Urinary bladder (tissue), 4 donors: ENCODE measurements at places on chromosomes 4 and X. TPM values are rescaled to one million over a fixed set of nuclear protein-coding genes. Genes with fewer than 3 reads are reported as not detected.
A peak's percentile ranks its signal among the peaks of the same experiment; 100 is the strongest.

DNA sequence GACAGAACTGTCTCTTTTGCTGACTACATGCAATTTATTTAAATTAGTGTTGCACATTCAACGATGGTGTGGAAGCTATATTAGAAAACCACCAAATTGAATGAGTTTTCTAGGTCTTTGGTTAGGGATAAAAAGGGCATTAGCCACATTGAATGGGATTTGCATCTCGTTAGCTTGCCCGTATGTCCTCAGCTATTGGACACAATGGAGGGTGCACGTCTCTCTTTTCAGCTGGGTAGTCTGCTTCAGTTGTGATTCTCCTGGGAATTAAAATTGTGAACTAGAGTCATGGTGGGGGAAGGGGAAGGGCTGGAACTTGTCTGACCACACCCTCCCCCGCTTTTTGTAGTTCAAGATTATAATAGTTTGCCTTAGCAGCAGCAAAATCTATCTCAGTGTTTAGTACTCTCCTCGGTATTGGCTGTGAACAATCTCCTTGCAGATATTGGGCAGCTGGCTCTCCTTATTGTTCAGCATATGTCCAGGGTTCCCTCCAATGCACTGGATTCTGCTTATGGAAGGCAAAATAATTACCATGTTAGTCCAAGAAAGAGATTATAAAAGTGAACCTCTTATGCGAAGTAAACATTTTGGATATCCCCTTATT, 23.3 kb downstream of the TRIM2 start:
- no peak for DNase-seq

DNA sequence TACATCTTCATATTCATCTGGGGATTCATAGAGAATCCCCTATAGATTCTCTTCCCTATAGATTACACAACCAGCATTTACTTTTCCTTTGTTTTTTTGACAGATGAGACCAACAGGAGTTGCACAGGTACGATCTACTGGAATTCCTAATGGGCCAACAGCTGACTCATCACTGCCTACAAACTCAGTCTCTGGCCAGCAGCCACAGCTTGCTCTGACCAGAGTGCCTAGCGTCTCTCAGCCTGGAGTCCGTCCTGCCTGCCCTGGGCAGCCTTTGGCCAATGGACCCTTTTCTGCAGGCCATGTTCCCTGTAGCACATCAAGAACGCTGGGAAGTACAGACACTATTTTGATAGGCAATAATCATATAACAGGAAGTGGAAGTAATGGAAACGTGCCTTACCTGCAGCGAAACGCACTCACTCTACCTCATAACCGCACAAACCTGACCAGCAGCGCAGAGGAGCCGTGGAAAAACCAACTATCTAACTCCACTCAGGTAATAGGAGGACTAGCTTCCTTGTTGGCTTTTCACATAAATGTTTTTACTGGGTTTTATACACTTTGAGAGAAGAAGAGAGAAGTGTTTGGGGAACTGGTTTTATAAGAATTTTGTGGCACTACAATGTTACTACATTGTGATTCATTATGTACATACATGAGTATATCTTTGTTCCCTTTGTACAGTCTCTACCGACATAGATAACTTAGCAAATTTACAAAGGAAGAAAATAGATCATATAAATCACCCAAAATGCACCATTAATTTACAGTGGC, 137.2 kb downstream of the DIPK2B start:
- DNase-seq = no peak

- no peak for DNase-seq
Observed at GRCh38 chr4:113064244-113064643, 14.8 kb downstream of the ANK2 start.

DNA sequence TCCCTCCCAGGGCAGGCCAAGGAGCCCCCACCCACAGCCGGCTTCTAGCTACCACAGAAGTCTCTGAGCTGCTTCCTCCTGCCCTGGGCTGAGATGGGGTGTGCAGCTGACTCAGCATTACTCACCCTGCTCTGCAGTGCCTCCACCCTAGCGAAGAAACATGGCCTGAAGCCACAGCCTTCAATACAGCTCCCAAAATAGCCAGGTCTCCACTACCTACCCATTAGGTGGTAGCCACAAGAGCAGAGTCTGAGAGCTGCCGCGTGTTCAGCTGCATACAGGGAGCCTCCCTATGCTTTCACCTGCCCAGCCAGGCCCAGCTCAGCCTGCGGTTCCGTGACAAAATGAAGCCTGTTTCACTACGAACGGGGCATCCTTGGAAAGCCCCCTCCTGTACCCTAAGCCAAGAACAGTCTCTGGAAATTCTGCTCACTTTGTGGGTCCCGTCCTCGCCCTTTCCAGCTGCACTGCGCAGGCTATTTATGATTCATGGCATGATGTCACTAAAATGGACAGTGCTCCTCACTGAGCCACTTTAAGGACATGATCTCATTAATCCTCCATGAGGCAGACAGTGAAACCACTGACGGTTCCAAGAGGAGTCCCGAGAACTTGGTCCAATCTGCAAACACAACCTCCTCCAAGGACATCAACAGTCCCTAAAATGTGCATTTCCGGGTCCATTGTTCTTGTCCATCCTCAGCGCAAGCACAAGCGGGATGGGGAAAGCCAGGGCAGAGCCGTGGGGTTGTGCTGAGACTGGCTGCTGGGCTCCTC, 20.2 kb downstream of the WDR1 start:
- no peak for DNase-seq

Gene HSPA4L
- 4.5 TPM for total RNA-seq

DNA sequence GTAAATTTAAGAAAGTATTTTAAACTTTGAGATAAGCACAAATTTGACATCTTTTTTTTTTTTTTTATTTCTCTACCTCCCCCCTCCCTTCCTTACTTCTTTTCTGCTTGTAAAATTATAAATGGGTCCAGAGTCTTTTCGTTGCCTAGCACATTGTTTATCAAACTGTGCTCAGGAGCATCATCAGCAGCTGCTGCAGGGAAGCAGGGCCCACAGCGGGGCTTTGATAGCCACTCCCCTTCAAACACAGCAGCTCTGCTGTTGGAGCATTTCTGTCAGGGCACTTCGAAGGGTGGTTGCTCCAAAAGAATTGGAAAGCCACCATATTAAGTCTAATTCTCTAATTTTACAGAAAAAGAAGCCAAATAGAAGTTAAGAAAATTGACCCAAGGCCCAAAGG, 588.3 kb downstream of the SPRY1 start:
- DNase-seq = no peak

DNA sequence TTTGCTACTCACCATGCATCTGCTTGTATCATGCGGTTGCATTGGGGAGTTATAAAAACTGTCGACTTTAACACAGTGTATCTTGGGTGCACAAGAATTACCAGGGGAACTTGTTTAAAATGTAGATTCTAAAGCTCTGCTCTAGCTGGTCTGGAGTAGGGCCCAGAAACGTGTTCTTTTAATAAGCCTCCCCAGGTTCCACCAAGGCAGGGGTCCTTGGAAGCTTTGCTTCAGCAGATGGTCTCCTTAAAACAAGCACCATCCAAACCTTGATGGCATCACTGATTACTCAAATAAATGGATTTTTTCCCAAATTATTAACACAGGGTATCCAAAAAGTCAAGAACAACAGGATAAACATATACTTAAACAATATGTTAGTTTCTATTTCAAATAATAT, 120.2 kb upstream of the NDP start:
- DNase-seq = no peak

DNA sequence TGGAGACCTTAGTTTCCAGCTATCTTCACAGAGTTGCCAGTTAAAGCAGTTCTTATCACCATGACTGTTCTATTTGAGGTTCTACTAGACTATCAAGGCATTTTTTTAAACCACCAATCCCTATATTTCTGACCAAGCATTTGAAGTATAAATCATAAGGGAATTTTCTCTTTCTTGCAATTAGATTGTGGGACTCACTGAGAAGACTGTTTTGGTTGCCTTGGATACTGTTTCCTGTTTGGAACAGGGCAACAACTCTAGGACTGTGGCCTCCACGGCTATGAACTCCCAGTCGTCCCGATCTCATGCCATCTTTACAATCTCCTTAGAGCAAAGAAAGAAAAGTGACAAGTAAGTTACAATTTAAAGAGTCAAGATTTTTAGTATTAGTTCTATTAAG, 11.8 kb downstream of the KIF4A start:
- no peak for DNase-seq

GRCh38 chr4:164408831-164409230, 345.1 kb upstream of the SMIM31 start:
- DNase-seq = no peak

DNA sequence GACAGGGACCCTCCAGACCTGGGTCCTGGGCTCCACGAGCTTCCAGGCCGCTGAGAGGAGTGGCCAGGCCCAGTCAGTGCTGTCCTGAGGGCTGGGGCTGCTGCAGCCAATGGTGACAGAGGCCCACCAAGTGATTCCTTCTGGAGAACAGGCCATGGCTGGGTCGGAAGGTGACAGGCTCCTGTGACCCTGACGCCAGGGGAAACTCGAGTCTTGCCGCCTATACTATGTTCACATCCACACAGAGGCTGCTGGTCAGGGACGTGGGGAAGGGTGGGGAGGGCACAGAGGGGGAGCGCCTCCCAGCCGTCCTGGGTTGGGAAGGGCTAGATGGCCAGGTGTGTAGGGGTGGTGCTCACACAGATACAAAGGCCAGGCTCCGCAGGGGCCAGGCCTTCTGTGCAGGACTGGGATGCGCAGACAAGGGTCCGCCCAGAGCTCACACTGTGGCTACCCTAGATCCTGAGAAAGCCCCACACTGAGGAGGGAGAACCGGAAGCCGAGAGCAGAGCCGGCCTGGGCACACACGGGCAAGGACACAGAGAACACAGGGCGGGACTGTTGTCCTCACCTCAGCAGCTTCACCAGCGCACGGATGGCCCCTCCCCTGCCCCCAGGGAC, 81.4 kb downstream of the HTRA3 start:
- DNase-seq = no peak

DNA sequence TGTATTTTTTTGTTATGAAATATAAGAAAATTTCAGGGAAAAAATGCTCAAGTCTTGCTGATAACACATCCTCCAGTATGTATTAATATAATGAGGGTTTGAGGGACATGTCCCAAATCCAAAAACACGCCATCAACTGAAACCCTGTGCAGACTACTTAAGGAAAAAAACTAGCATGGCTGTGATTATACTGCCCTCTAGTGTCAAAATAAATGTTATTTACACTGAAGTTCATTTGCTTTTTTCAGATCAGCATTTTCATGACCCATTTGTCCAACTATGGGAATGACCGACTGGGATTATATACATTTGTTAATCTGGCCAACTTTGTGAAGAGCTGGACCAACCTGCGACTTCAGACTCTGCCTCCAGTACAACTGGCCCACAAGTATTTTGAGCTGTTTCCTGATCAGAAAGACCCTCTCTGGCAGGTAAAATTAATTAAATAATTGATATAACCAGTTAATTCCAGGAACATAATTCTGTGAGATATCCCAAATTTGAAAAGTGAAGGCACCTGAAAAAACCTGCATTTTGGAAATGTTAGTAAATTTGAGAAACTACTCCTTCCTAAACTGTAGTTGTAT, 128.5 kb downstream of the PRSS12 start:
- DNase-seq = peak; percentile 35

- no peak for DNase-seq
Observed at GRCh38 chrX:65493431-65493830, 41.2 kb downstream of the LAS1L start.

Gene PABPC1L2B
- total RNA-seq = not detected

DNA sequence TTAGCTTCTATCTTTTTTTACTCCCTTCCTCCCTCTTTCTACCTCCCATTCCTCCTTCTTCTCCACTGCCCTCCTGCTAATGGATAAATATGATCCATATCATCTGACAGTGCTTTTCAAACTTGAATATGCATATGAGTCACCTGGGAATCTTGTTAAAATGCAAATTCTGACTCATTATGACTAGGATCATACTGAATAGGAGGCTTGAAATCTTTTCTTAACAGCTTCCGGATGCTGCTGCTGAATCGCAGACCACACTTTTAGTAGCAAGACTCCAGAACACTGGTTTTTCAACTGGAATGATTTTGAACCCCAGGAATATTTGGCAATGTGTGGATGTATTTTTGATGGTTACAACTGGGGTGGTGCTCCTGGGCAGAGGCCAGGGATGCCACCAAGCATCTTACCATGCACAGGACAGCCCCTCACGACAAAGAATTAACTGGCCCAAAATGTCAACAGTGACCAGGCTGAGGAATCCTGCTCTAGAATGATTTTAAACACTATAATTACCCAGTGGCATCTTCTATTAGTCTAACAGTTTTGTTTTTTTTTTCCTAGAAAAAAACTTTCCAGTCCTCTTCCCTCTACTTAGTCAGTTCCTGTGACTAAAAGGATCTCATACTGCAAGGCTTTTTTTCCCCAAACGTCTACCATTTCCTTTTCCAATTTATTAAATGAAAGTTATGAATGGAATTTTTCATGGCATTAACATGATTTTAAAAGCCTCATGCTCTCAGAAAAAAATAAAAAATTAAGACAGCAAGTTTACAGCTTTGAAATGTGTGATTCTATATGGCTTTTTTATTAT, 10.6 kb upstream of the PYURF start:
- no peak for DNase-seq

Gene ATP2B3
- 0.69 TPM for total RNA-seq

DNA sequence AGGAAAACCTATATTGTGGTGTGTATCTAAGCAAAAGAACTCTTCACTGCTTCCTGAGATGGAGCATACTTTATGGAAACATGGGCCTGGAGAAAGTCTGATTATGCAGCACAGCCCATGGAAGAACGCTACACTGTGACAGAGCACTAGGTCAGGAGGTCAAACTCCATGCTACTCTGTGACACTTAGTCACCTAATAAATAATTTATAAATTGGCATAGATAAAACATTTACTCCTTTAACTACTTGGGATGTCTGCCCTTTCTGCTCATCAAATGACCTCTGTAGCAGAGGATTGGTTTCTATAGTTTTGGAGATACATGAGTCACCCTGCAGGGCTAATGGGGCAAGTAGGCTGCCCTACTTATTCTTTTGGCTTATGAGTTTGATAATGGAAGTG, 134.7 kb upstream of the BANK1 start:
- DNase-seq = no peak

DNA sequence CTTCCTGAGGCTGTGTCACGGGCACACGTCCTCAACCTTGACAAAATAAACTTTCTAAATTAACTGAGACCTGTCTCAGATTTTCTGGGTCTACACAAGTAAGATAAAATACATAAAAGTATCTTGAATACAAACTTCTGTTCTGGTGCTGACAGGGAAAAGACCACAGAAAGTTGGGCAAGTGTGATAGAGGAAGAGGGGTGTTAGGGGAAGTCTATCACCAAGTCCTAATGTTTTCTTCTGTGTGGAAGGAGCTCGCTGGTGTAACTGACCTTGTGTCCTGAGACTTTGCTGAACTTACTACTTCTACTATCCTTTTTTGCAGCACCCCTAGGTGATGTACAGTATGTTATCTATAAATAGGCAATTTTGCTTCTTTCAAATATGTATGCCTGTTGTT, 97.0 kb upstream of the STIM2 start:
- no peak for DNase-seq

GRCh38 chrX:76427560-76428242, at the start of gene MAGEE1:
MAGEE1 (plus strand) TSS chrX:76427710; CDS start chrX:76427931, 221 bp downstream.
- DNase-seq = peak; percentile 26

Gene TEX11
- total RNA-seq = not detected

Gene FAT4
- 118 TPM for total RNA-seq

Gene ODAPH
- total RNA-seq = not detected

GRCh38 chr4:76822303-76822702, 75.6 kb downstream of the SOWAHB start:
- DNase-seq = no peak

Gene RIBC1
- 0.32 TPM for total RNA-seq

- no peak for DNase-seq
Observed at GRCh38 chrX:154495472-154495922, 5.1 kb upstream of the SLC10A3 start.
